ENCODE measurements at places on chromosomes 11 and 22.

DNA sequence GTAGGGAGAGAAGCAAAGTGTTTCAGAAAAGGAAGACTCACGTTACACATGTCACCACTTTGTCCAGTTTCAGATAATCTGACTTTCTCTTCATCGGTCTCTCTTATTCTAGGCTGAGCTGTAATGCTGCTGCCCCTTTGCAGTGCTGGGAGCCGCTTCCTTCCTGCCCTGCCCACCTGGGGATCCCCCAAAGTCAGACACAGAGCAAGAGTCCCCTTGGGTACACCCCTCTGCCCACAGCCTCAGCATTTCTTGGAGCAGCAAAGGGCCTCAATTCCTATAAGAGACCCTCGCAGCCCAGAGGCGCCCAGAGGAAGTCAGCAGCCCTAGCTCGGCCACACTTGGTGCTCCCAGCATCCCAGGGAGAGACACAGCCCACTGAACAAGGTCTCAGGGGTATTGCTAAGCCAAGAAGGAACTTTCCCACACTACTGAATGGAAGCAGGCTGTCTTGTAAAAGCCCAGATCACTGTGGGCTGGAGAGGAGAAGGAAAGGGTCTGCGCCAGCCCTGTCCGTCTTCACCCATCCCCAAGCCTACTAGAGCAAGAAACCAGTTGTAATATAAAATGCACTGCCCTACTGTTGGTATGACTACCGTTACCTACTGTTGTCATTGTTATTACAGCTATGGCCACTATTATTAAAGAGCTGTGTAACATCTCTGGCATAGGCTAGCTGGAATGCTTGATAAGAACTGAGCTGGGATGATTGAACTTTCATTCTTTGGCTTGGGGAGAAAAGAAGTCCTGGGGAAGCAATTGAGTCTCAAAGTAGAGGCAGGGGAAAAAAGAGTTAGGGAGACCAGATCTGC lies 31.2 kb upstream of the SMIM35 start:
- DNase-seq, result no peak

DNA sequence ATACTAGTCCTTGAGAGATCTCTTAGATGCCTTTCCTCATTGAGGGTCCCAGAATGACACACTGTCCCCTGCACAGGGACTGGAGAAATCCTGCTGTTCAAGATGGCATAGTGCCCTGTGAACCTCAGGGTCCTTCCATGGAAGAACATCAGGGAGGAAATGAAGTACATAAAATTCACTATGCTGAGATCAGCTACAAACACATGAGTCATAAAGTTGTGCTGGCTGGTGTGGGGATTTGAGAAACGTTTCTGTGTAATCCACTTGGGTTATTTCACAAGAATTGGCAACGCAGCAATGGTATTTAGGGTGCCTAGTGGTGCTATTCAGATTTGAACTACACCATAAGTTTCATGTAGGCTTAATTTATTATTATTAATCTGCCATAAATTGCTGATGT lies 174.4 kb downstream of the MAML2 start:
- no peak for DNase-seq

GRCh38 chr11:127074151-127074761 lies 73.7 kb upstream of the KIRREL3 start:
- peak; percentile 63 for DNase-seq

- DNase-seq, result no peak
Measured at GRCh38 chr11:86660088-86660487, 12.3 kb downstream of the ME3 start.

DNA sequence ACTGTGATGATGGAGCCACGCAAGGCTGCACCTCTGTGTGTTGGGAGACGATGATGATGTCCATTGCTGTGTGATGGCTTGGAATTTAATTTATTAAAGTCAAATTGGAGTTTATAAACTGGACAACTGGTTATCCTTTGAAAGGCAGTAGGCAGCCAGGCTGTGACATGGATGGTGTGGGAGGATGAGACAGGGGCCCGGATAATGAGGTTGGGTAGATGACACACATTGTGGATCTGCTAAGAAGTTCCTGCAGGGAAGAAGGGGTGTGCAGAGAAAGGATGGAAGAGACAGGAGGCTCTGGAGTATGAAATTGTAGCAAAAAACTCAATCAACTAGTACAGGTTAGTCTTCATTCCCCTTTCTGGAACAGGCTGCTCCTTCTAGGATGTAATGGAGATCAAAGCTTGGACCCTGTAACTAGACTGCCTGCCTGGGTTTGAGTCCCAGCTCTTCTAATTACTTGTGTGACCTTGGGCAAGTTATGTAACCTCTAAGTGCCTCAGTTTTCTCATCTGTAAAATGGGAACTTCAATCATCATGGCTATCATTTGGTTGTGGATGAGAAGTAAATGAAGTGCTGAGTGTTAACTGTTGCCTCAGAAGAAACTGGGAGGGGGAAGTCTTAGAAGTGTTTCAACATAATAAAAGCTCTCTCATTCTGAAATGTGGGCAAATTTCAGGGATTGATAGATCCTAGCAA lies 4.2 kb upstream of the HINFP start:
- no peak for DNase-seq

DNA sequence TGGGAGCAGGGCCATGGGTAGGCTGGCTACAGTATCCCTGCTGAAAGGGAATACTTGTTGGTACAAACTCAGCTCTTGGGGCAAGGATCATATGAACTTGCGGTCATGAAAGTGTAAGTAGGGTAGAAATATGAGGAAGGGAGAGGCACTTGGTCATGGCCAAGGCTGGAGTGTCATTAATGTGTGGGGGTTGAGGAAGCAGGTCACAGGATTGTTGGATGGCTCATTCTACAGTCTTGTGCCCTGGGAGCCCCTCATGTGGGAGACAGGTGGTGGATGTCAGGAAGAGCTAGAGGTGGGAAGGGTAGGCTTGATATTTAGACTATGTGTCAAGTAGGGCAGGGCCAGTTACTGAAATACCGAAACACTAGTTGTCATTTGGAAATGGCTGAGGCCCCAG lies 95.5 kb downstream of the RRM1 start:
- no peak for DNase-seq

GRCh38 chr11:79243422-79244210 lies 197.2 kb downstream of the TENM4 start:
- DNase-seq, result no peak

GRCh38 chr11:4682623-4683419 lies 14.8 kb downstream of the OR51E2 start:
- no peak for DNase-seq

DNA sequence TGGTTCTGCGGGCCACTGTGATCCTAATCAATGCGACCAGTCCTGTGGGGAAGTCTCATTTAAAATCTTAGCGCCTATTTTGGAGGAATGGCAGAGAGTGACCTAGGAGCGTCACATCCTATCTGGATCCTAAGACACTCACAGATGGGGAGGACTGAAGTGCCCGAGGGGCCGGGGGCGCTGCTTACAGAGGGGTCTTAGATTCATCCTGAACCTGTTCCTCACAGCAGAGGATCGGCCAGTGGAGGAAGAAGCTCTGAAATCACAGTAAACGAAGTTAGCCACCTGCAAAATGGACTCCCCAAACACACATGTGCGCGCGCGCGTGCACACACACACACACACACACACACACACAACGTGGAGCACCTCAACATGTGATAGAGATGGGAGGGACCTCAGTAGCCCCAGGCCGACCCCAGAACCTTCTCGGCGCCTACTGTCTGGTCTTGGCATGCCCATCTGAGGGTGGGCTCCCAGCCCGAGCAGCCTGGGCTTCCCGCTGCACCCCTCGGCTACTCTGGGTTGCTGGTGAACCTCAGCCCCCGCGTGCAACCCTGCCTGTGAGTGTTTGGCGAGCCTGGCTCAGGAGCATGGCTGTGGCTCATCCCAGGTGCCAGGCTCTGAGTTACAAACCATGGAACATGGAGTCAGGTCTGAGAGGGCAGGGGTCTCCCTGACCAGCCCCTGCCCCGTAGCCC lies 613.3 kb downstream of the TBC1D22A start:
- DNase-seq, result no peak

- no peak for DNase-seq
Measured at GRCh38 chr22:23551385-23551784, 28.7 kb downstream of the IGLL1 start.

DNA sequence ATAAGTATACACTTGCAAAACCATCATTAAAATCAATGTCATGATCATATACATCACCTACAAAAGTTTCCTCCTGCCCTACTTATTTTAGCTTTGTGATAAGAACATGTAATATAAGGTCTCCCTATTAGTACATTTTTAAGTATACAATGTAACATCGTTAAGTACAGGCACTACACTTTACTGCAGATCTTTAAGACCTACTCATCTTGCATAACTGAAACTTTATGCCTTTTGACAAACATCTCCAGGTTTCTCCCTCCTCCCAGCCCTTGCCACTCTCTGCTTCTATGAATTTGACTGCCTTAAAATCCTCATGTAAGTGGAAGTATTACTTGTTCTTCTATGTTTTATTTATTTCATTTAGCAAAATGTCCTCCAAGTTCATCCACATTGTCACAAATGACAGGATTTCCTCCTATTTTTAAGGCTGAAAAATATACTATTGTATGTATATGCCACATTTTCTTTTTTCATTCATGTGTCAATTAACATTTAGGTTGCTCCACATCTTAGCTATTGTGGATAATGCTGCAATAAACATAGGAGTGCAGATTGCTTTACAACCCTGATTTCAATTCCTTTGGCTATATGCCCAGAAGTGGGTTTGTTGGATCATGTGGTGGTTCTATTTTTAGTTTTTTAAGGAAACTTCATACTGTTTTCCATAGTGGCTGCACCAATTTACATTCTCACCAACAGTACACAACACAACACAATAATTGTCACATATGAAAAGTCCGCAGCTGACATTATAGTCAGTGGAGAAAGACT lies 471.1 kb upstream of the ANO3 start:
- no peak for DNase-seq

- DNase-seq, result no peak
Measured at GRCh38 chr11:27075192-27075591, 34.6 kb downstream of the BBOX1 start.

GRCh38 chr11:87425391-87425790 lies 387.7 kb downstream of the TMEM135 start:
- DNase-seq, result no peak

DNA sequence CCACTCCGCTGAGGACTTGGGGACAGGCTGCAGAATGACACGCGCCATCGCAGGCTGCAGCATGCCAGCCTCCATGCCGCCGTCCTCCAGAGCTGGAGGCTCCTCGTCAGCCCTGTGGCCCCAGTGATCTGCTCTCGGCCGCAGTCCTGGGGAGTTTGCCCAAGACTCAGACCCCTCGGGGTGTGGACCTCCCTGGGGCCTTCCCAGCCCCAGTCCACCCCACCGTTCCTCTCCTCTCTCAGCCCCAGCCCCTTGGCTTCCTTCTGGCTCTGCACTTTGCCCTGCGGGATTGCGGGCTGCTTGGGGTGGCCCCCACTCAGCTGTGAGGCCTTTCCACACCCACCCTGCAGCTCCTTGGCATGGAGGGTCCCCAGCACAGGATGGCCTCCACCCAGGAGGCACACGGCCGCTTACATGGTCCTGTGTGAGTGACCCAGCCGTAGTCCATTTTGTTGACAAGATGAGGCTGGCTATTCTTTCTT lies 414.9 kb downstream of the TBC1D22A start:
- DNase-seq, result no peak

- no peak for DNase-seq
Measured at GRCh38 chr11:119832202-119832935, 103.4 kb upstream of the NECTIN1 start.

DNA sequence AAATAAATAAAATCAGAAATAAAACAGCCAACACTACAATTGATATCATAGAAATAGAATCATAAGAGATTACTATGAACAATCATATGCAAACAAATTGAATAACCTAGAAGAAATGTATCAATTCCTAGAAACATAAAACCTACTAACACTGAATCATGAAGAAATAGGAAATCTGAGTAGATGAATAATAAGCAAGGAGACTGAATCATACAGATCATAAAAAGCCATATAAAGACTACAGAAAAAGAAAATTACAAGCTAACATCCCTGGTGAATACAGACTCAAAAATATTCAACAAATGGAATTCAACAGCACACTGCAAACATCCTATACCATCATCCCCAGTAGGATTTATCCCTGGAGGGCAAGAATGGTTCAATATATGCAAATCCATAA lies 135.6 kb downstream of the SBF2 start:
- no peak for DNase-seq

GRCh38 chr11:72617080-72617762 lies 57.0 kb downstream of the PDE2A start:
- no peak for DNase-seq

GRCh38 chr22:42820045-42820763 lies 36.9 kb downstream of the ARFGAP3 start:
- DNase-seq, result no peak

Measured in GM13977 (cell line).